Activated naive CD8-positive, alpha-beta T cell treated with anti-CD3 and anti-CD28 coated beads, Interleukin-2, amount 50 U/mL, for 24 hours (primary cell): ENCODE measurements at places on chromosomes 12 and 14.

DNA sequence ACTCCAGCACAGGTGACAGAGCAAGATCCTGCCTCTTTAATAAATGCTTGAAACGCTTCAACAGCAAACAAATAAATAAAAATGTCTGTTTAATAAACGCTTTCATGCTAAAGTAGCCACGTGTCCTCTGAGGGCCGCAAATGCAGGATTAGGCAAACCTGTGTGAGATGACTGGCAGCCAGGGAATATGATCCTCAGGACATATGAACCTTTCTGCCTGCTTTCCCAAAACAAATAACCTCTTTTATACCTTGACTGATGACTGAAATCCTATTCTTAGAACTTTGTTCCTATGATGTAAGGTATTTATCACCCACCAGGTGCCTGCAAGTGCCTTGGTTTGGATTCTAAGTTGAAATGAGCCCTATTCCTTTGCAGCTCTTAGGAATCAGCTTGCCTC is 14.5 kb upstream of the FLVCR2 start:
- DNase-seq, result no peak

DNA sequence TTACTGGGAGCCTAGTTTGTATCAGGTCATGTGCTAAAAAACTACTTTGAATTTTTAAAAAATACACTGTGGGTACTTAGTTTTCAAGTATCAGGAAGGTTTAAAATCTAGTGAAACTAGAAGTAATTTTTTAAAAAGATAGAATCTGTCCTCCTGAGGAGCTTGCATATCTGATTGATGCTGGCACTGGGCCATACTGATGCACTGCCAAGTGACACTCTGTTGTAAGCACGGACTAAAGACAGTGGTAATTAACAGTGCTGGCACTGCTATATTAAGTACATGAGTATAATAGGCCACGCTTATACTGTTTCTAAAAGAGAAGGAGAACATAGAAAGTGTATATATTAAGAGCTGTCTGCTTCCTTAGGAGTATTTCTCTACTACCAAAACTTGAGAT is 10.0 kb upstream of the TBC1D30 start:
- no peak for DNase-seq

DNA sequence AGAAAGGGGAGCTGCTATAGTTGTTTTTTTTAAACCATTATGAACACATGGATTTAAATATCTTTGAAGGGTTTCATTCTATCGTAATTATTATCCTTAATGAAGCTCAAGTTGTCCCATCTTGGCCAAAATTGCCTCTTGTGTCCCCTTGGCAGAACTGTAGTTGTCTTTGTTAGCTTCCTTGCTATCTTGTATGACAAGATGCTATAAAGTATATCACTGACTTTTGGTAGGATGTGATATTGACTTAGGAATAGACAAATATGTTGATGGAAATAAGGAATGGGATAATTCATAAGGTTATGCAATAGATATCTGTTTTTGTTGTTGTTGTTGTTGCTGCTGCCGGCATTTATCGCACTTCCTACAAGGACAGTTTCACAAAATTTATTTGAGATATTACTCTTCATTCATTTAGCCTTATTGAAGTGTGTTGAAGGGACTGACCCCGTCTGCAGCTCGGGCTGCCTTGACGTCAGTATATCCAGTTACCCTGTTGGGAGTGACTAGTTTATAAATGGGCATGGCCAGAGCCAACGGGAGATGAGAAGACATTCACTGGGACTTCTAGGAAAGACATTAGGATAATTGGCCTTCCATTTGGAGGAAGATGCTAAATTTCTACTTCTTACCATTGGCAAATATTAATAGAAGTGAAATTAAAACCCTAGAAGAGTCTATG is 26.1 kb upstream of the APOLD1 start:
- DNase-seq, result no peak

GRCh38 chr12:10388624-10389413 is 1.0 kb downstream of the KLRK1 start:
- no peak for DNase-seq

DNA sequence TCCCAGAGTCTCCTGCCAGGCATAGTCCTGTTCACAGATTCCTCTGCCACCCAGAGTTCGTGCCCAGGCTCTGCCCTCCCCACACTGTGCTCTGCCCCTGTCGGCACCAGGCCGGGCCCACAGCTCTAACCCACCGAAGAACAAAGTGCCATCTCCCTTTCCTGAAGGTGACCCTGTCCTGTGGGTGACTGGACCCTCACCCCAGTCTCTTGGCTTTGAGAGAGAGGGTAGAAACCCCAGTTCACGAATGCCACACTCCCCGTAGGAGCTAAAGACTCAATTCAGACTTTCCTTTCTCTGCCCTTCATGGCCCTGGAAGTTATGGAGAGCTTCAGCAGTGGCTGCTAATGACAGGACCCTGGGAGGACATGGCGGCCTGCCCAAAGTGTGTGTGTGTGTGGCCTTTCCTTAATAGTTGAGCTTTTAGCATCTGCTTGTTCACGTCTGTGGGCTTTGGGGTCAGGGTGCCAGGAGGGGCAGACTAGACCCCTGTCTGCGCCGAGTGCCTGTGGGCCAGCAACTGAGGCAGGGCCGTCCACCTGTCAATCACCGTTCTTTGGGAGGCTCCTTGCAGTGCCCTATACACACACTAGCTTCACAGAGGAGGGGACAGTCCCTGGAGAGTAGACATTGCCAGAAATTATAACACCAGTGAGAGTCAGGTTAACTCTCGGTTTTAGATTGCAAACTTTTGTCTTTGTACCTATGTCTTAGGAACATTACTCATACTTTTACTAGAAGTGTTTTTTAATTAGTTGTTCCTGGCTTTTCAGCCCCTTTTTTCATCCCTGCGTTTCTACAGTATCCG is 84.6 kb upstream of the DYNC1H1 start:
- DNase-seq, result no peak

DNA sequence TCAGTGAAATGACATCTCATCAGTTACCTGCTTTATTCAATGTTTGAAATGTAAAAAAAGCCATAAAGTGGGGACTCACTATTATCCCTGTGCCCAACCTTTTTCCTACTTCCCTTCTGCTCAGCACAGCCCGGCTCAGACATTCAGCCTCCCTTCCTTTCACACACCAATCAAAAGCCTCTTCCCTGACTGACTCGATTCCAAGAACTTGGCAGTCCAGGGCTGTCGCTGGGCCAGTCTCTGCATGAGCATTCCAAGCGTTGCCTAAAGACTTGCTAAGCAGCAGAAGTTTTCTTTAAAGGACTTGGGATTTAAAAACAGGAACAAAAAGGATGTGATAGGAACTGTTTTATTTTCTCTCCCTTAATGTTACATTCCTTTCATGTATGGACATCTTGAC is 22.7 kb downstream of the ITPR2 start:
- no peak for DNase-seq

- DNase-seq, result no peak
Measured at GRCh38 chr14:37278636-37279538, 81.2 kb downstream of the MIPOL1 start.

DNA sequence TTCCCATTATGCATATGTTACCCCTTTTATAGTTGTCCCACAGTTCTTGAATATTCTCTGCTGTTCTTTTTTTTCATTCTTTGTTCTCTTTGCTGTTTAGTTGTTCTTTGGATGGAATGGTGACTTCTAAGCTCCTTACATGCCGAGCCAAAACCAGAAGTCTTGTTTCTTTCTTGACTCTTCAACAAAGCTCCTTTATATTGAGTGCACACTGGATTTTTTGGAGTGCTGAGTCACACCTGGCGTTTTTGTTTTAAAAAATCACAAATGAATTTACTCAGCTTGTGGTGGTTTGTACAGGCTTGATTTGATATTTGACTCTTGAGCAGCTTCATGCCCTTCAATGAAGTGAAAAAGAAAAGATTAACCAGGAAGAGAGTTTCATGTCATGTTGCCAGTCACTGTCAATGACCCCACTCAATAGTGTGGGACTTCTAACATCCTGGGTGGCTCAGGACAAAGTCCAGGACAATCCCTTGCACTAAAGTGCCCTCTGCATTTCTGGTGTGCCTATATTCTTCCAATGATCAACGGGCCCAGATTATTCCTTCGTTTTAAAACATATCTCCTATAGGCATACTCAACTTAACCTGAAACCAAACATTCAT is 112.4 kb upstream of the SLC38A4 start:
- DNase-seq, result no peak

DNA sequence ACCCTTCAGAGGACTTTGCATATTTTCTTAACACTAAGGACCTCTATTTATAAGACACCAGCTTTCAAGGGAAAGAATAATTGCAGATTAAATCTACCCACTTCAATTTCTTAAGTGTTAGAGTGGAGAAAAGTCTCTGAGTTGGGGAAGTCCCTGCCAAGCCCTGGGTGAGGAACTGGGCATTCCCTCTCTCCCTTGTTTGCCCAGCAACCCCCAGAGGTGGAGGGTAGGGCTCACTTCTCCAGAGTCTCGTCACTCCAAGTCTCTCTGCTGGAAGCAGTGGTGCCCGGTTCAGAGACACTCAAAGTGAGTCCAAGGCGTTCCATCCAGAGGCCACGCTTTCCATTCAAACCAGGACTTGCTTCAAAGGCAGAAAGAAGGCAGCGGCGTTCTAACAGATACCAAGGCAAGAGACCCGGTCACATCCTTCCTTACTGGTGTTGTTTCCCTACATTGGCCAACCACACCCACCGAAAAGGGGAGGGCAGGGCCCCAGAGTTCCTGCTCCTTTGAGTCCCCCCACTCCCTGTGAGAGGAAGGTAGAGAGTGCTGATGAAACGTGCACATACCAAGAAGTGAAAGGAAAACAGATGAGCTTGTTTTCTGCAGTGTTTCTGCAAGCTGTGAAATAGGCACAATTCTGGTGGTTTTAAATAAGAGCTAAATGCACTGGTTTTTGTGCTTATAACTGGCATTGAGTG is 6.1 kb upstream of the BDKRB2 start:
- no peak for DNase-seq

- DNase-seq, result peak; percentile 46
Measured at GRCh38 chr12:666766-667308, 3.6 kb upstream of the NINJ2 start.

GRCh38 chr12:6830286-6830890 is 2.2 kb downstream of the P3H3 start:
- DNase-seq, result no peak

DNA sequence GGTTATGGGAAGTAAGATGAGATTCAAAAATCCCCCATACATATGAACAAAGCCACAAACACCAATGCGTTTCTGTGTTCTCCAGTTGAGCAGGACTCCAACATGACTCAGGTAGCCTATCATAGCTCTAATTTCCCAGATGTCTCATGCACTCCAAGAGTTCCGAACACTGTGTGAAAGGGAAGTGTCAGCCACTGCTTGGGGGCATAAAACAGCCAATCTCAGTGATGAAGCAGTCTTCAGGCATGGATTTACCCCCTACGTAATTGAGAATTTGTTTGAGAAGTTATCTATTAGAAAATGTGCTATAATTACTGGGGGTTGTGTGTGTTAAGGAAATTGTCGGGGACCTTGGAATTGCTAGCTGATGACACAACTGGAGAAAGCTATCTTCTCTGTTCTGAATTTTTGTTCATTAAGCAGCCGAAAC is 153.9 kb upstream of the AVPR1A start:
- no peak for DNase-seq

DNA sequence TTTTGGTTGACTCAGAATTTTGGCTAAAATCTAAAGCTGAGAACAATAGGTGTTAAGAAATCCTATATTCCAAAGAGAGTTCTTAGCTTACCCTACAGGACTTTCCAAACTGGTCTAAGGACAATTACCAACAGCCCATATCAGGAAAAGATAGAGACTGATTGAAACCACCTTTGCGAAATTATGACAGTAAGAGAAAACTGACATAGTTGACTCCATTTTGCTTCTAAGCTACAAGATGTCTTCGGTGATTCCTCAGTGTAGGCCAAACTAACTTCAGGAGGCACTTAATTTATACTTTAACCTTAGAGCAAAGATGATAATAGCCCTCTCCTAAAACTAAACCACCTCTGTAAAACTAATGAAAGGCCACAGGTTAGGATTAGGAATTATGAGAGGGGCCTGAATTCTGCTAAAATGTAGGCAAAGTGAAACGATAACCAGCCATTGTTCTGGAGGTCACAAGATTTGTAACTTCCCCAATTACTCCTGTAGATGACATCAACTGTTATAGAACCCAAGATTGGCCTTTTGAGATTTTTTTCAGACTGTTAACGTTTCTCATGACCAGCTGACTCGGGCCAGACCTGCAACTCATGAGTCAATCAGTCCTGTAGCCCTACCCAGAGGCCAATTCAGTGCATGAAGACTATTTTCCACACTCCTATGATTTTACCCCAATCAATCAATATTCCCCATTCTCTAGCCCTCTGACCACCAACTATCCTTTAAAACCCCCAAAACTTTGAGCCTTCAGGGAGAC is 43.0 kb downstream of the KLRG1 start:
- no peak for DNase-seq

DNA sequence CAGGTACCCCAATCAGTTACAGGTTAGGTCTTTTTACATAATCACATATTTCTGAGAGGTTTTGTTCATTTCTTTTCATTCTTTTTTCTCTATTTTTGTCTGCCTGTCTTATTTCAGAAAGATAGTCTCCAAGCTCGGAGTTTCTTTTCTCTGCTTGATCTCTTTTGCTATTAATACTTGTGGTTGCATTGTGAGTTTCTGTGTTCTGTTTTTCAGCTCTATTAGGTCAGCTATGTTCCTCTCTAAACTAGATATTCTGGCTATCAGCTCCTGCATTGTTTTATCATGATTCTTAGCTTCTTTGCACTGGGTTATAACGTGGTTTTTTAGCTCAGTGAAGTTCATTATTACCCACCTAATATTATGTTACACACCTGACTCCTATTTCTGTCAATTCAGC is 914.1 kb downstream of the TRHDE start:
- DNase-seq, result no peak

GRCh38 chr12:76375470-76375869 is 27.3 kb upstream of the BBS10 start:
- DNase-seq, result no peak

- DNase-seq, result no peak
Measured at GRCh38 chr12:115227137-115227615, 543.2 kb upstream of the TBX3 start.

DNA sequence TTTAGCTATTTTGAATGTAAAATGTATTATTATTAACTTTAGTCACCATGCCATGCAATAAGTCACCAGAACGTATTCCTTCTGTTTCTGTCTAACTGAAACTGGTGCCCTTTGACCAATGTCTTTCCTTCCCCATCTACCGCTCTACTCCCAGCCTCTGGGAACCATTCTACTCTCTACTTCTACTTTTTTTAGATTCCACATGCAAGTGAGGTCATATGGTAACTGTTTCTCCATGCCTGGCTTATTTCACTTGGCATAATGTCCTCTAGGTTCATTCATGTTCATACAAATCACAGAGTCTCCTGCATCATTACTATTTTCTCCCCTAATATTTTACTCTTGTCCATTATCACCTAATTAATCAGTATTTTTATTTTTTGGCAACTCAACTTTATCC is 160.1 kb downstream of the TMX1 start:
- no peak for DNase-seq
